ENCODE measurements at places on chromosomes 2 and 18.

GRCh38 chr2:96536445-96537065 is at the start of gene ARID5A:
Gene ARID5A (plus strand): TSS chr2:96536752. CDS start chr2:96536827, 75 bp downstream.
- peak; percentile 70 for DNase-seq

DNA sequence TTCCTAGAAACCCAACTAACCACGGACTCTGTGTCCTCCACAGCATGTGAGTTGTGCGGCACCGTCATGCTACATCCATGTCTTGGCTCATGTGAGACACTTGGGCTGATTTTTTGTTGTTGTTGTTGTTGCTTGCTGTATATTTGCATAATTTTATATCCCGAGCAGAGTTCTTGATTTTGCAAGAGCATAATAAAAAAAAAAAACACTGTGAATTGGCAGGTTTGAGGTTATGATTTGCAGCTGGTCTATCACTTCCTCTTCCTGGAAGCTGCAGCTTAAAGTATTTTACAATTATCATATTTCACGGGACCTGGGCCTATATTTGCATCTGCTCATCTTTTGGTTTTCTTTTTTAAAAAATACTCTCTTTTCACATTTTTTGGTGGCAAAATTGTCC is 142.3 kb upstream of the NRP2 start:
- DNase-seq: no peak

- DNase-seq: no peak
Observed at GRCh38 chr2:112891385-112891831, 19.6 kb upstream of the IL37 start.

DNA sequence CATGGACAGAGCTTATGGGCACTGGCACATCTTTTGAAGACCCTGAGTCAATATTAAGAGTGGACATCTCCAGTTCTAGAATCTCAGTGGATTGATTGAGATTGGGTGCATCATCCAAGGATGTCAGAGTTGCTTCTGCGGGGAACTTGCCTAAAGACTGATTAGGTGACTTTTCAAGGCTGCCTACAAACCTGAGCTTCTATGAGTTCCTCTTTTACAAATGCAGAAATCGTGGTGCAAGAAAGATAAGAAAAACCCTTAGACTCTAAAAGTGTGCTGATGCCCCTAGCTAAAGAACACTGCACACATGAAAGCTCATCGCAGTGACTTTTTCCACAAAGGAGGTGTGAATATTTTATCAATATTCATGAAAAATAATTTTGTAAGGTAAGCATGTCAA is 86.8 kb upstream of the NEDD4L start:
- DNase-seq: no peak

DNA sequence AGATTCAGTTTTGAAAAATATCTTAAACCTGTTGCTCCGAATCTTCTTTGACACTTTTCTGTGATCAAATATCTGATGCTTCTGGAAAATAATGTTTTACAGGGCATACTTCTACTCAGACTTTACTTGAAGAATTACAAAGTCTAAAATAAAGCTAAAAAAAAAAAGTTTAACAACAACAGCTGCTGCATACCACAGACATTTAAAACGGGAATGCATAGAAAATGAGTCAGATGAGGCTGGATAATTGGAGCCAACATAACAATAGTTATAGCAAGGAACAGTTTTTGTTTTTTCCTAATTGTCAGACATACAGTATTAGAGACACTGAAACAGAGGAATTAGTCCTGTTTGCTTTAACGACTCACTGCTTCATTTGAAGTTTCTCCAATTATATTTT is 1090.2 kb downstream of the SUCLG1 start:
- no peak for DNase-seq

- no peak for DNase-seq
Observed at GRCh38 chr2:220502539-220502938, 875.1 kb downstream of the SLC4A3 start.

- DNase-seq: no peak
Observed at GRCh38 chr2:46098621-46099062, 198.6 kb upstream of the EPAS1 start.

DNA sequence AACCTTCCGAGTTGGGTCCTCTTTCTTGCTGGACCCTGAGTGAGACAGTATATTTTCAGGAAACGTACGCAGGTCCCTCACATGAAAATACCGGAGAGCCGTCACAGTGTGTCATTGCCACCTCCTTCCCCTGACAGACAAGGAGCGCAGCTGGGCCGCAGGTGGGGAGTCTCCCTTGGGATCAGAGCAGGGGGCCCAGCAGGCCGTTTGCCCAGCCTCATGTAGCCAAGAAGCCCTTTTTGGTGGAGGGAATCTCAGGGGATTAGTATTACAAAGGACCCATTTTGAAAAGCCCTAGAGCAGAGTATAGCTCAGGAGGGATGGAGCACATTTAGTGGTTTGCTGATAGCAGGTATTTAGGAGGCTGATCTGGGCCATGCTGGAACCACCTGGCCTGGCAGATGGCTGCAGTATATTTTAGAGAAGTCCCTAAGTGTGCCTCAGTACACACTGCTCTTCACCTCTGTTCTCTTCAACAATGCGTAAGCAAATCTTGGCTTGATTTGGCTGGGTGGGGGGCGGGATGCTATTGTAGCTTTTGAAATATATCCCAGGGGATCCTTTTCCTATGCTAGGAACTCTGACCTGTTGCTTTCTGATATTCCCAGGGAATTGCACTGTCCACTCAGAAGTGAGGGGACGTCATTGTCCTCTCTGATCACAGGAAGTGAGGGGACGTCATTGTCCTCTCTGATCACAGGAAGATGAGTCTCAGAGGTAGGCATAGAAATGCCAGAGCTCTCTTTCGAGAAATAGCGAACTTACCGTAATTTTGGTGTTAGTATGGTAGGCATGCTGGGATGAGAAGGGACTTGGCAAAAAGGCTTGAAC is 171.9 kb downstream of the HRH4 start:
- DNase-seq: no peak

Measured in substantia nigra (tissue), 51 donors.